ENCODE measurements at places on chromosomes 2 and 18. TPM values are rescaled to one million over a fixed set of nuclear protein-coding genes. Genes with fewer than 3 reads are reported as not detected.

CKAP2L gene
- 0.79 TPM for polyA plus RNA-seq

LIMS2 gene
- polyA plus RNA-seq = 107 TPM

CYP27C1 gene
- polyA plus RNA-seq = 0.22 TPM

PLEKHH2 gene
- 7.6 TPM for polyA plus RNA-seq

ERBB4 gene
- polyA plus RNA-seq = 1.1 TPM

SETBP1 gene
- polyA plus RNA-seq = 2.8 TPM
